ENCODE measurements at places on chromosomes 2 and 18.

GRCh38 chr2:240292619-240293525, 142.6 kb upstream of the GPC1 start:
- DNase-seq: no peak

DNA sequence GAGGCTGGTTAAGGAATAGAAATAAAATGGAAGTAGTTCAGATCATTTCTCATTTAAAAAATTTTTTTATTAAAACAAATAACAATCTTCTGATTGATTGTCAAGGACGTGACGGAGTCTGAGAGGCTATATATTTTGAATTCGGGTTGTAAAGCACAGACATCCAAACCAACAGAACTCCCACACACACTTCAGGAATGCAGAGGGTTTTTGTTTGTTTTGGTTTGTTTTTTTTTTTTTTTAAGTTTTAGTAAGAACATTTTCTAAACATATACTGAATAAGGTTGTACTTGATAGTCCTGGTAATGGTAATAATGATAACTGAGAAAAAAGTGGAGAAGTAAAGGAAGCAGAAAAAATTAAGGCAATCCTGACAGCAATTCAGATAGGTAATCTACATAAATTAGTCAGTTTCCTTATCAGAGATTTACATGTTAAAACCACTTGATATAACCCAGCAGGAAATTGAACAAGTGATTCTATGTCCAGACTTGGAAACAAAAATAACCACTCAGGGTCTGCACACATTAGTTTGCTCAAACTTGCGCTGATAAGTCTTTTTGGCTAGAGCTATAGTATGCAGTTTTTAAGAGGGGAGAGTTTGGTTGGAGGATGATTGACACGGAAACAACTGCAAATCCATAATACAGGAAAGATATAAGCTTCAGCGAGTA, 51.5 kb upstream of the CTAGE1 start:
- no peak for DNase-seq

- DNase-seq: no peak
These were observed 72.9 kb upstream of the PAX8 start for GRCh38 chr2:113351375-113352355.

- no peak for DNase-seq
These were observed 37.5 kb downstream of the ITGB1BP1 start for GRCh38 chr2:9385841-9386240.

DNA sequence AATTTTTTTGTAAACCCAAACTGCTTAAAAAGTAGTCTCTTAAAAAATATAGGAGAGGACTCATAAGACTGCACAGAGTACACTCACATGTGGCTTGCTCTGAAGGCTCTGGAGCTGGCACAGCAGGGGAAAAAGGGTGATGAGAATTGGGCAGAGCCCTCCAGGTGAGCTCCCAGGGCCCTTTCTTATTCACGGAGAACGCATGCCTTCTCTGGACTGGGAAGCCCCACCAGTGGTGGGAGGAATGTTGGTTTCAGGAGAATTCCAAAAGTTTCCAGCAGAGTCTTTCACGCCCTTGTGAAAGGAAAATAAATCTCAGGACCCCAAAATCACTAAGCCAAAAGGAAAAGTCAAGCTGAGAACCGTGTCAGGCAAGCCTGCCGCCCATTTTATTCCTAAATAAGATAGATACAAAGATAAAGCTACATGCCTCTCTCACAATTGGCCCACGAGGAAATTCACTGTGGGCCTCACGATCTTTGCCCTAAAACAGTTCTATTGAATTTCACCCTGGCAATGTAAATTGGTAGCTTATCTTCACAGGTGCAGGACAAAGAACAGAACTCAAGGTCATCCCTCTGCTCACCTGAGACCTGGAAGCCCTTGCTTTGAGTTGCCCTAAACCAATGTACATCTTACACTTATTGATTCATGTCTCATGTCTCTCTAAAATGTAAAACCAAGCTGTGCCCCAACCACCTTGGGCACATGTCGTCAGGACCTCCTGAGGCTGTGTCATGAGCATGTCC, 15.5 kb upstream of the MC5R start:
- DNase-seq: no peak

GRCh38 chr2:218431878-218432277, 13.0 kb downstream of the VIL1 start:
- DNase-seq: no peak

DNA sequence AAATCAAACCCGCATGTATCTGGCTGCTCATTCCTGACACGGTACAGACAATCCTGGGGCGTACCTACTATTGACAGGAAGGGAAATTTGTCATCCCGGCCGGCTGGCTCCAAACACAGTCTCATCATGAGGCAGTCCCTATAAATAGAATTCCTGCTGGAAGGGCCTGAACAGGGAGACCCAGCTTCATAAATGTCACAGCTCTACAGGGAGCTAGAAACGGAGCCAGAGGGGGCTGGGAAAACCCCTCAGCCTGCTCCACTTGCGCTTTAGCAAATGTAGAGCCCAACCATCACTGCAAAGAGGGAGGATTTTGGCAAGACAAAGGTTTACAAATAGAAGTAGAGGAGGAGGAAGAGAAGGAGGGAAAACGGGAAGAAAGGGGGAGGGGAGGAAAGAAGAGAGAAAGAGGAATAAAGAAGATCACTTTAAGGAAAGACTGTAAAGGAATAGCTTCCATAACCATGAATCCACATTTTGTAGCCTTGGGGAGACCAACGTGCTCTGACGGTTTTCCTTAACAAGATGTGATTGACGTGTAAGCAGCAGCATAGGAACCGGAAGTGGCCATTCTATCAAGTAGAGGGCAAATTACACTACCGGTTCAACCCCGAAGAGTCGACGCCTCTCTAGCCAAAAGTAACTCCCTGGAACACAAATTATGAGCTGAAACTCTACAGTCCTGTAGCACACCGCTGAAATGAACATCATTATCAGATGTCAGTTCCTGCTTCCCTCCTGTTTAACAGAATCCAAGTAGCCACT, 56.8 kb upstream of the TTN start:
- DNase-seq: no peak

- no peak for DNase-seq
These were observed 247.9 kb upstream of the SYT4 start for GRCh38 chr18:43525169-43525568.

DNA sequence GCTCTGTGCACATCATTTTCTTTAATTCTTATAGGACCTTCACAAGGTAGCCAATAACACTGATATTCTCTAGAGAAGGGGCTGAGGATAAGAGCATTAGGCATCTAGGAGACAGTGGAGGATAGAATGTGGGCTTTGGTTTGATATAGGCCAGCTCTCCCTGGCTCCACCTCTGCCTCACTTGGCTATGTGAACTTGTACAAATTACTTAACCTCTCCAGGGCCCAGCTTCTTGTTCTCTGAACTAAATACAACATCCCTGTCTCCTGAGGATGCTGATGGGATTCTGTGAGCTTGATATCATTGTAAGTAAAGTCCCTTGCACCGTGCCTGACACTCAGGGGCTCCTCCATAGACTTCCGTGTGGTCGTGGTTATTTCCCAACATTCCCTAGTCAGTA, 87.3 kb downstream of the ACOXL start:
- no peak for DNase-seq

DNA sequence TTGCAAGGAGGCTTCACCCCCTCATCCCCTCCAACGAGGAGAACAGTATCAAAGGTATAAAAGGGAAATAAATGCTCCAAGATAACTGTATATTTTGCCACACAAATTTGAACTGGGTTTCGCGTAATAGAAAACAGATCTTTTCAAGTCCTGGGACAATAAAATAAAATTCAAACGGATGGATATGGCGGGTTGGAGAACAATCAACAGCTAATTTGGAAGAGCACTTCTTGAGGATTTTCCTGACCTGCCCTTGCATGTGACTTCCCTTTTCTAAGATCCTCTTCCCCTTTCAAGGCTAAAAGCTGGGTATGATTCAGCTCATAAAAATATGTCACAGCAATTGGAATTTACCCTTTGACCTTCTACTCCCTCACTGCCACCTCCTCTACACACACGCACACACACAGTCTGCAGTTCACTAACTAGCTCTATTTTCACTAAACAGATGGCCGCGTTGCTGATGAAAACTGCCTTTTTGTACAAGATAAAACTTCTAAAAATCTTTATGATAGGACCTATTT, 386.9 kb downstream of the FIGN start:
- no peak for DNase-seq

DNA sequence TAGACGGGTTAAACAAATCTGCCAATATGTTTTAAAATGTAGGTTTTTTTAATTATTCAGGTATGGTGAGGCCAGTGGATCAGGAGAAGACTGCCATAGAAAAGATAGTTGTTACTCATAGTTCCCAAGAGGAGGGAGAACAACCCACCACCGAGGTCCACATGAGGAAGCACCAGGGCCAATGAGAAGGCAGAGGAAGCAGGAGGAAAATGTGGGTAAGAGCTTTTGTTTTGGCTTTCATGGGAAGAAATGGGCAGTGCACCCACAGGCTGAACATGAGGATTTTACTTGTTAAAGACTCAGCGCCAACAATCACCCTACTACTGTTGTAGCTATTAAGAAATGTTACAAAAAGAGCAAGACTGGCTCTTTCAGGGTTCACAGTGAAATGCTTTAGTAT, 191.8 kb upstream of the HNMT start:
- DNase-seq: no peak
